ENCODE measurements at places on chromosomes 16 and 17. TPM values are rescaled to one million over a fixed set of nuclear protein-coding genes. Genes with fewer than 3 reads are reported as not detected.
A peak's percentile ranks its signal among the peaks of the same experiment; 100 is the strongest.

The IQCK gene
- 10.0 TPM for total RNA-seq

DNA sequence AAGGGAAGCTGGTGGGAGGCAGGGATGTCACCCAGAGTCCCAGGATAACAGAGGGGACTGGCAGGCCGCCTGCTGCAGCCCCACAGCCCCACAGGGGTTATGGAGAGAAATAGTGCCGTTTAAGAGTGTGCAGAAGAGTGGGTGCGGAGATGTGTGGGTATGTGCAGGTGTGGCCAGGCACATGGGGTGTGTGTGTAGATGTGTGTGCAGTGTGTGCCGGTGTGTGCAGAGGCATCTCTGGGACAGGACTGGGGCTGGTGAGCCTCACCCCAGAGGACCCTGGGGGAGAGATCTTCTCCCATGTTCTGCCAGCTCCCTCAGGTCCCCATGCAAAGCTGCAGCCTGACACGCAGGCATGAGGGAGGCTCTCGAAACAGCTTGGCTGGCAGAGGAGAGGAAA is 157.4 kb downstream of the RBFOX3 start:
- DNase-seq, result no peak

GRCh38 chr17:40697297-40697696 is 6.3 kb downstream of the KRT24 start:
- DNase-seq, result peak; percentile 11

DNA sequence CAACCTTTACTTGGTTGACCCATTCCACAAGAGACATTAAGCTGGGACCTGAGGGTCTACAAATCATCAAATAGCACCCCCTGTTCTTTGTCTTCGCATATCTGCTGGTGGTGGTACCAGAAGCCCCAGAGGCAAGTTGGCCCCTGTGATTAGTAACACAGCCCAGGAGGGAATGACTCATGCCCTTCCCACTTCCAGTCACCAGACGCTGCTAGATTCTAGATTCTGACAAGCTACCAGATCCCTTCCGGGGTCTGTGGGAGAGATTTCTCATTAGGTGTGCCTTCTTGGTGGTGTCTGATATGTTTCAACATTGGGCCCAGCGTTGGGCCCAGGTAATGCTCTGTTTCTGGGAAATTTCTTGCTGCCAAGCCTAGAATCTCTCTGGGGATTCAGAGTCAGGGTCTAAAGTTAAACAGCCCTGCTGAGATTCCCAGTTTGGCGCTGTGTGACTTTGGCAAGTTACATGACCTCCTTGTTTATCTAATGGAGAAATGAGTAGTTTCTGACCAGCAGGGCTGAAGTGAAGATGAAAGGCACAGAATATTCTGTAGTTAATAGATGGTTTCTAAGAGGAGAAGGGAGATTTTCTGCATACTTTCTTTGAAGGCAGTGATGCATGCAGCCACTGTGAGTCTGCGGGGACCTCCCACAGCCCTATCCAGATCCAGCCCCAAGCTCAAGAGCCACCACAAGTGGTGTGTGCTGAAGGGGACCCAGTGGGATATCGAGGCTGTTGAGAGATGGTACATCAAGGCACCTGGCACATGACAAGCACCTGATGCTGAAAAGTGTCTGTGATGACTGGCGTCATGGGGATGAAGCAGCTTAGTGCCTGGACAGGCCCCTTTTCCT is 3.9 kb downstream of the TRPV2 start:
- no peak for DNase-seq

DNA sequence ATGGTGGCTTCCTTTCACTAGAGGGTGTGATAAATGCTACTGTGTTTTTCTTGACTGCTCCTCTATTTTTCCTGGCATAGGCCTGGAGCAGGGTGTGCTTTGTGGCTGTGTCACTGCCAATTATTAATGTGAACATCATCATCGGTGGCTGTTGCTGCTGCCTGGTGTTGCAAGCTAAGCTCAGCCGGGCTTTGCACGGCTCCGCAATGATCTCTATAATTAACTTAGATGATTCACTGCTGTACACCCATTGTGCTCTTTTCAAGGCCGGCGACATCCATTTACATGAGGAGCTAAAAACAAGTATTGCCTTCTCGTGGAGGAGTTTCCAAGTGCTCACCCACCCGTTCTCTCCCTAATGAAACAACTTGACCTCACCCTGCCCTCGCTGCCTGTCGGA is 160.1 kb upstream of the IRX3 start:
- DNase-seq, result no peak

DNA sequence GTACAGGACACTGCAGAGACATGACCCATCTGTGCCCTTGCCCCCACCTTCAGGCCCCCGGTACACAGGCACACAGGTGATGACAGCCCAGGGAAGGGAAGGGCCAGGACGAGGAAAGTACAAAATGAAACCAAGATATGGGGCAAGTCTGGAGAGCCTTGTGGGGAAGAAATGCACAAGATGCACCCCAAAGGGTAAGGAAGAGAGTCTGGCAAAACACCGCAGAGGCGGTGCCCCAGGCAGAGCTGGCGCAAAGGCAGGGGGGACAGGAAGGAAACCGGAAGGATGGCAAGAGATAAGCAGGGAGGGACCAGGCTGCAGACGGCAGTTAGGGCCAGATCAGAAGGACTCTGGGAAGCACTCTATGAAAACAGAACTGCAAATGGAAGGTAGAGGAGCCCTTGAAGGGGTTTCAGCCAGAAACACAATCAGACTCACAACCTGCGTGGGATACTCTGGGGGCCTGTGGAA is 81.4 kb downstream of the SLC39A11 start:
- no peak for DNase-seq

The GGT6 gene
- total RNA-seq, result 0.24 TPM

The FBXL20 gene
- total RNA-seq, result 6.9 TPM

DNA sequence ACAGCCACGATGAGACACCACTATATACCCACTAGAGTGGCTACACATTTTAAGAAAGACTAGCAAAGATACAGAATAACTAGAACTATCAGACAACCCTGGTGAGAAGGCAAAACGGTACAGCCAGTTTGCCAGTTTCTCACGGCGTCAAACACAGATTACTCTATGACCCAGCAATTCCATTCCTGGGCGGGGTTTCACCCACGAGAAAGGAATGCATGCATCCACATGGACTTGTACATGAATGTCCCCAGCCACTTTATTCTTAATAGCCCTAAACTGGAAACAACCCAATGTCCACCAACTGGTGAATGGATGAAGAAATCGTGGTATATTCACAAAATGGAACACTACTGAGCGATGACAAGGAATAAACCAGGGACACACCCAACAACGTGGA is 74.5 kb downstream of the MYH10 start:
- no peak for DNase-seq

The MYH3 gene
- total RNA-seq, result 1.1 TPM

DNA sequence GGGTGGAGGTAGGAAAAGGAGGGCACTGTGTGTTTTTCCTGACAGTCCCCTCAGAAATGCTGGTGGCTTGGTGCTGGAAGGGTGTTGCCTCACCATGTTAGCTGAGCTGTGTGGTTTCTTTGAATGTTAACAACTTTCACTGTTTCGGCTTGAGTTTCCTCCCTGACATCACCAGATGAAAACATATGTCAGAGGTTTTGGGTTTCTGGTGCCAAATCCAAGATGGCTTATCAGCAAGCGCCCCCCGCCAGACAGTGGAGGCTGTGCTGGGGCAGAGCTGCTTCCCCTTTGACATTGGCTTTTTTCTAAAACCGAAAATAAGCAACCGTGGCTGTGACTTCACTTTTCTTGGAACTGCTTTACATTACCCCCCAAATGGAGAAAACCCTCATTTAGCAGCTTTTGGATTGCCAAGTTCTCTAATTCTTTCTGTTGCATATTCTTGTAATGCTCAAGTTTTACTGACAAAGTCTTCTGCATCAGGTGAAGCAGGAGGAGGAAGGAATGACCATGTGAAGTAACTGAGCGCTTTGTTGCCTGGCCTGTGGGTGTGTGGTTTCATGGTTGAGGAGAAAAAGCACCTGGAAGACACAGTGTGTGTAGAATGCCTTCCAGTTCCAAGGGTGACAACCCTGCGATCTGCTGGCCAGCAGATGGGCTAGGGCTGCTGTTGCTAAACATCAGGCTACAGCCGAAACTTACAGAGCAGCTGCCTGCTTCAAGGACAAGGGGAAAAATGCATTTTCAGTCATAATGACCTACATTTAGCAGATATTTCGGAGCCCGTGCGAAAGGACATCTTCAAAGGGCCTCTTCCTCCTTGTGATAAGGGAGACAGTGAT is 9.7 kb downstream of the RMI2 start:
- no peak for DNase-seq

The GPATCH8 gene
- total RNA-seq, result 44.4 TPM

The RHBDL1 gene
- 11.5 TPM for total RNA-seq

- DNase-seq, result no peak
Measured at GRCh38 chr16:30434852-30435251, 5.0 kb upstream of the DCTPP1 start.

- DNase-seq, result no peak
Measured at GRCh38 chr17:71176331-71176730, 944.5 kb upstream of the SOX9 start.

DNA sequence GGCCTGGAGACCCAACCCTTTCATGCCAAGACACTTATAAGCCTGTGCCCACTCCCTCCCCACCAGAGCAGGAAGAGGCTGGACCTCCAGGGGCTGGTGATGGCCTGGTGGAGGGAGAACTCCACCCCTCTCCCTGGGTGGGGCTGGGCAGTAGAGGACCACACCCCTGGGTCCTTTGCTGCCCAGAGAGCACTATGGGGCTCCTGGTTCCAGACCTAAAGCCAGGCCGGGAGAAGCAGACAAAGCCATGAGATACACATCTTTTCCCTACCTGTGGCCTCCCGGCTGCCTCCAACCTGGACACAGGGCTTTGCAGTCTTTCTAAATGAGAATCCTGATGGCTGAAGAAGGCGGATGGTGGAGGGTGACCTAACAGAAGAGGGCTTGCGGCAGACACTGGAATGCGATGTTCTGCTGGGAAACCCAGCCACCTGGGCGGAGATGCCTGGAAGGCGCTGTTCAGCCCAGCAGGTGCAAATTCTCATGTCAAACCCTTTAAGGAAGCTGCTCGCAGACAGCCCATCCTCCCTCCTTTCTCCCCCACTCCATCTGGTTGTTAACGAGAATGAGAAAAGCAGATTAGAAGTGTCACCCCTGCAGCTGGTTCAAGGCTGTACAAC is 43.9 kb upstream of the KIFC3 start:
- DNase-seq, result peak; percentile 91

The DNASE1 gene
- total RNA-seq, result 24.0 TPM

The MYLK3 gene
- 0.63 TPM for total RNA-seq

DNA sequence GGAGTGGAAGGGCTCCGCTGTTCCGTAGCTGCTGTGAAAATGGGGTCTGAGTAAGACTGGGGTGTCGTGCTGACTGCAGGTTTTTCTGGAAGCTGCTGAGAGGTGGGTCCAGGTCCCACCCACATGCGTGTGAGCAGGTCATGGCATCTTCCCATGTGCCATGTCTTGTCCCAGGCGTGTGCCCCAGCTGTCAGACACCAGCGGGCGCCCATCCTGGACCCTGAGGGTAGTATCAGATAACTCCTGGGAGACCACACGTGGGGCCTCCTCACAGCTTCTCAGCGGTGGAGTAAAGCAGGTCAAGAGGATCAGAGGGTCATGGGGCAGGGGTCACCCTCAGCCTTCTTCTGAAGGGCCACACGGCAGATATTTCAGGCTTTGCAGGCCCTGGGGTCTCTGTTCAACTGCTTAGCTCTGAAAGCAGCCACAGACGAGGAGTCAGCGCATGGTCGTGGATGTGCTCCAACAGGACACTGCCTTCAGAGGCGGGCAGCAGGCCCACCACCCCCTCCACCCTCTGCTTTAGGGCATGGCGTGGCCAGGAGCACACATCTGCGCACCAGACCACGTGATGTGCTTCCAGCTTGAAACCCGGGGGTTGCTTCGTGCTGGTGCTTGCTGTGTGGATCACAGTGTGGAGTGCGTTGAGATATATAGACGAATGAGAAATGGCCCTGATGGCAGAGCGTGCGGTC is 68.7 kb downstream of the BANP start:
- no peak for DNase-seq

GRCh38 chr16:84270071-84270470 is 24.6 kb upstream of the WFDC1 start:
- DNase-seq, result no peak

- DNase-seq, result no peak
Measured at GRCh38 chr16:86091976-86092375, 193.0 kb downstream of the IRF8 start.

GRCh38 chr17:50076221-50076590 is 18.9 kb upstream of the PDK2 start:
- peak; percentile 26 for DNase-seq

The CPNE7 gene
- total RNA-seq, result 18.4 TPM

DNA sequence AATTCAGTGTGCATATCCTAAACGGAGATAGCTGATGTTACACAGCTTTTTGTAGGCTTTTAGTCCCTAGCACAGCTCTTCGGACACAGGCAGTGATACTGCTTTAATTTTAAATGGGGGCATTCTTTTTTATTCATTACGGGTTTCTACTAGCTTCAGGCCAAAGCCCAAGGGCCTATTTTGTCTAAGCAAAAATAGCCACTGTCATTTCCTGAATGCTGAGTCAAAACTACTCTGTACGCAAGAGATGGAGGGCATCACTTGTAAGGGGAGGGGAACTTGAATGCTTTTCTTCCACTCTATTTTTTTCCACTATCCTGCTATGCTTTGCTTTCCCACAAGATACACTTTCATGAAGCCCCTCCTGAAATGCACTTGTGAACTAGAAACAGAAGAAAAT is 360.7 kb downstream of the PMP22 start:
- DNase-seq, result no peak

GRCh38 chr17:57750895-57751294 is 5.8 kb upstream of the CCDC182 start:
- no peak for DNase-seq

DNA sequence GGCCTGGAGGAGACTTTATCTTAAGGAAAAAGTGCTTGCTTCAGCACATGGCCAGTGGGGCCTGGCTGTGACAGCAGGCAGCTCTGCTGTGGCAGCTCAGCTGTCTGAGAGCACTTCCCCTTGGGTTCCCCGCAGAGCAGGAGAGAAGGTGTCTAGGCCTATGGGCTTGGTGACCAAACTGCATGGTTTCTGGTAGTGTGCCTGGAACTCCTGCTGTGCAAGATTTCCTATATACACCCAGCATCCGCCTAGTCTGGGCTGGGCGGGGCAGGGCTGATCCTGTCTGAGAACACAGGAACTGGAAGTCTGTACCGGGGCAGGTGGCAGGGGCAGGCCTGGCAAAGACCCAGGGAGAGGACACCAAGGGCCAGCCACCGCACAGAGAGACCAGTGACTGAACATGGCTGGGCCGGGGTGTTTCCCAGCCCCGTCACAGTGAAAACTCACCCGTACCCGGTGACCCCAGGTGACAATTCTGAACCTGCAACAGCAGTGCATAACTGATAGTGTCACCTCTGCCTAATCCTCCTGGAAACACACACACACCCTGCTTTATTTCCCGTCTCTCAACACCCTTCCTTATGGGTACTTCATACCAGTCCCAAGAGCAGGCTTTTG is 39.3 kb downstream of the CHD9 start:
- no peak for DNase-seq

The MPP3 gene
- total RNA-seq, result 6.6 TPM

All from GM23338 (cell line).